COR-L47 (cell line): ENCODE measurements at places on chromosomes 16 and 17.

- DNase-seq = no peak
These were observed 997.8 kb upstream of the EEF2KMT start for GRCh38 chr16:6095414-6095813.

- DNase-seq = peak; percentile 48
These were observed at the start of gene MCRIP2 for GRCh38 chr16:641326-642188. TSS of gene MCRIP2 (plus strand) at chr16:641828. CDS start at chr16:641992, 164 bp downstream.

DNA sequence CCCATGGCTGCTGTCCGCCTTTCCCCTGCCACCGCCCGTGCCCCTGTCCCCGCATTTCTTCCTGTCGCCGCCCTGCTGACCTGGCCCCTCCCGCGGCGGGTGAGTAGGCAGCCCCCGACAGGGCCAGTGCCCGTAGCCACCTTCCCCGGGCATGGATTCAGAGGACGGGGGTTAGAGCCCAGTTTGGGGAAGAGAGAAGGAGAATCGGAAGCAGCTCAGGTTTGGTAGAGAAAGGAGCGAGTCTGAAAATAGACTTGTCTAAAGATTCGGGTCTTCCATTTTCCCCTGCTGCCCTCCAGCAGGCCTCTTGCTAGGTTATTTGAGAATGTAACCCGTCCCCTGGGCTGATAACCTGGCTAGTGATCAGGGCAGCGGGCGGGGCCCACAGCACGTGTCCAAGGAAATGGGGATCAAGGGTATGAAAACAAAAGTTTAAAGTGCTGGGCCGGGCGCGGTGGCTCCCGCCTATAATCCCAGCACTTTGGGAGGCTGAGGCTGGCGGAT lies 7.9 kb upstream of the CLDN9 start:
- no peak for DNase-seq

GRCh38 chr17:77318021-77318420 lies 177.3 kb downstream of the SEC14L1 start:
- DNase-seq = no peak

- DNase-seq = no peak
These were observed 17.7 kb upstream of the CORO6 start for GRCh38 chr17:29640413-29640812.

GRCh38 chr16:87140211-87141200 lies 176.7 kb downstream of the C16orf95 start:
- no peak for DNase-seq

- DNase-seq = no peak
These were observed 3.6 kb downstream of the CDT1 start for GRCh38 chr16:88807142-88807625.

GRCh38 chr17:6508519-6509030 lies 47.8 kb downstream of the PITPNM3 start:
- no peak for DNase-seq

GRCh38 chr16:81623365-81624102 lies 155.6 kb upstream of the PLCG2 start:
- peak; percentile 63 for DNase-seq

DNA sequence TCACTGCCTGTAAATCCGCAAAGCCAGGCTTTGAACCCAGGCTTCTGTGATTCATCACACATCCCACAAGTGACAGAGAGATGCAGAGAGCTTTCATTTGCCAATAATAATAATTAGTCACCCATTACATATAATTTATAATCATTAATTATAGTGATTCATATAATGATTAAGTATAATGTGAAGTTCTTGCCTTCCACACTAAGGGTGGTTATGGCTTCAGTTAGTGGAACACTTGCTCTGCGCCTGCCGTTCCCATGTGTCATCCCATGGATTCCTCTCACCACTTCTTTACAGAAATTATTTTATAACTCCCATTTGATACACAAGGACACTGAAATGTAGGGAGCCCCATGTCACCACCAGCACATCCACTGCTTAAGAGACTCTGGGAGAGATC lies 39.8 kb upstream of the XYLT1 start:
- no peak for DNase-seq

GRCh38 chr16:27228621-27229501 lies 25.5 kb downstream of the KDM8 start:
- no peak for DNase-seq

DNA sequence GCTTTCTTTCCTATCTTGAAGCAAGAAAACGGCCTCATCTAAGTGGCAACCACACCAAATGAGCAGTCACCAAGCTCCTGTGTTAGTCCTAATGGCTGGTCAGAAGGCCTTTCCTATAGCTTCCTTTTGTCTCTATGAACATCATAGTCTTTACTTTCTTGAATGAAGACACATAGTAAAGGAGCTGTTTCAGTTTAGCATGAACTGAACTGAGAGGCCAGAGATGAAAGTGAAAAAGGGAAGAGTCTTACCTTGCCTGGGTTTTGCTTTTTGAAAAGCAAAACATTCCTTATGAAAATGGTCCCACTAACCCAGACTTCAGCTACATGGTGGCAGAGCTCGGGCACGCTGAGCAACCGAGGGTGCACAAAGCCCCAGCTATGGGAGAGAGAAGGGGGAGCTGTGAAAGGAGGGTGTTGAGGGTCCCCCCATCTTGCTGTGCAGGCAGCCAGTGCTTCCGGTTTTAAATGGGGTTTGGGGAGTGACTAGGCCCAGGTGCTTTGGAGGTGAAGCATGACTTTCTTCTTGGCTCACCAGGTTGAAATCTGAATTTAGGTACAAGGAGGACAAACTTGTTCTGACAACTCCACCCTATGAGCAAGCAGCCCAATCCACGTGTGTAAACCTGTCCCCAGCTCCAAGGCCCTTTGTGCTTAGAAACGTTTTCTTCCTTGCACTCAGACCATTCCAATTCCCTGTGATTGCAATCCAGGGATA lies 9.1 kb upstream of the PSMC3IP start:
- DNase-seq = no peak
